ENCODE measurements at places on chromosomes 16 and 17.

DNA sequence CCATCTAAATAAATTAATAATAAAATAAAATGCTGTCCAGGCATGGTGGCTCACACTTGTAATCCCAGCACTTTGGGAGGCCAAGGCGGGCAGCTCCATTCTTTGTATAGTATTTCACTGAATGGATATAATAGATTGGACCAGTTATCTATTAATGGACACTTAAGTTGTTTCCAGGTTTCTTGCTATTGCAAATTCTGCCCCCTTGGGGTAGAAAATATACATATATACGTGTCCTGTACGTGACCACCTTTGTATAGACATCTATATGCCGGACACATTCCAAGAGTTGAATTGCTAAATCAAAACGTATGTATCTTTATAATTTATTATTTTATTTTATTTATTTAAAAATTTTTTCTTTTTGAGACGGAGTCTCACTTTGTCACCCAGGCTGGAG is 3.9 kb upstream of the EXOC7 start:
- DNase-seq, result no peak

DNA sequence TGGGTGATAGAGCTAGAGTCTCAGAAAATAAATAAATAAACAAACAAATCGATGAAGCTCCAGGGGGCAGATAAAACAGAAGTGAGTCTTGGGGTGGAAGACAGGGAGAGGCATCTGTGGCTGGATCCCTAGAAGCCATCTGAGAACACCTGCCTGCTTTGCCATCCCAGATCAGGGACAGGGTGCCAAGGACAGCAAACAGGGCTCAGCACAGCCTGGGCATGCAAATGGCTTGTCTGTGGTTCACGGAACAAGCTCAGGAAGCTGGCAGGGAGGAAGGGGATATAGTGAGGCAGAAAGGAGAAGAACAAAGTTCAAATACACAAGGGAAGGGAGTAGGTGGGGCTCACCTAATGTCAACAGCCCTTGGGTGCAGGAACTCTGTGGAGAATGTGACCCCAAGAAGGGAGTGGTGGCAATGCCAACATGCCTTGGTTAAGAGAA is 27.5 kb downstream of the TRIM25 start:
- DNase-seq, result no peak

- no peak for DNase-seq
Observed at GRCh38 chr17:41615454-41615853, 2.9 kb upstream of the KRT16 start.

- no peak for DNase-seq
Observed at GRCh38 chr17:45995627-45996270, 3.3 kb upstream of the STH start.

DNA sequence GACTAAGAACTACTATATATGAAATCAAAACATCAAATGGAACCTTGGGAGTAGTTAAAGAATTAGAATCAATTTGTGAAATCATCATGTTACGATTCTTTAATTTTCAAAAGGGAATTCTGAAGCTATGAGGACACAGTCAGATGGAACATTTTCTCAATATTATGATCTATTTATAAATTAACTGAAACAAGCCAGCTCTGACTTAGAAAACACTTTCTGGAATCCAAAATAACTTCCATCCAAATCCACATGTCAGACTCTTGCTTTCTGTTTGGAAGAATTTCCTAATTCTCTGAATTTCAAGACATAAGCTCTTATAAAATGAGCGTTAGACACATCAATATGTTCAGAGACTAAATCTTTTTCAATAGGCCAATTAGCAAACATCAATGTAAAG is 737.7 kb upstream of the SOX9 start:
- no peak for DNase-seq

Data from activated T-cell treated with anti-CD3 and anti-CD28 coated beads, Interleukin-2, amount 50 U/mL, for 48 hours (primary cell).